ENCODE measurements at places on chromosomes 5 and 9. TPM values are rescaled to one million over a fixed set of nuclear protein-coding genes. Genes with fewer than 3 reads are reported as not detected.

GRCh38 chr9:569296-569695 is 272.2 kb upstream of the DMRT1 start:
- H3K27ac ChIP-seq = peak overlapping the region; percentile 41
- no peaks in the 10 kb centered on the region for H3K36me3 ChIP-seq
- H3K4me3 ChIP-seq = peak overlapping the region; percentile 13

DNA sequence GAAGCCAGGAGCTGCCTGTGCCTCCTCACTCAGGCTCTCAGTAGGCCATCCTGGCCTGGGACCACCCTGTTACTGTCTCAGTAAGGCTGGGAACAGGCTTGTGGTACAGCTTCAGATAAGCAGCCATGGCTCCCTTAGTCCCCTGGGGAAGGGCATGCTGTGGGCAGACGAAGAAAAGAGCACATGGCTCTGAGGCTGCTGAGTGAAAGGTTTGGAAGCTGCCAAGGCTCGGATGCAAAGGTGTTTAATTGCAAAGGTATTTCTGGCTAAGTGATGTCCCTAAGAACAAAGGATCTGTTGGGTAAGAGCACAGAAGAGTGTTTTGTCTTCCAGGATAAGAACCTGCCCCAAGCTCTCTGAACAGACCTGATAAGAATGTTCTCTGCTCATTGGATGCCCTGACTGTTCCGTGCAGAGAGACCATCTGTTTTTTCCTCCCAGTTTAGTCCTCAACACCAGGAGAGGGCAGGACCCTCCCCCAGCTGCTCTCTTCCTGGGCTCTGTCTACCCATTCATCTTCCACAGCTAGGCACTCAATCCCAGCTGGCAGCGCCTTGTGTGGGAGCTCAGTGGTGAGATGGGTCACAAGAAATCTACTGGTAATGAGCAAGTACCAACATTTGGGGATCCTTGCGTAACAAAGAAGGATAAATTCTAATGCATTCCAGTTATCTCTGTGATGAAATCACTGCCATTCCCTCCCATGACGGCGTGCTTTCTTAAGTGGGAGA is 17.7 kb downstream of the ANGPTL2 start:
- H3K4me1 ChIP-seq = peaks cover 5% of the 10 kb centered on the region
- H3K4me3 ChIP-seq = no peak overlapping the region
- DNase-seq = no peak
- no peaks in the 10 kb centered on the region for H3K27me3 ChIP-seq
- H3K27ac ChIP-seq = no peak overlapping the region

DNA sequence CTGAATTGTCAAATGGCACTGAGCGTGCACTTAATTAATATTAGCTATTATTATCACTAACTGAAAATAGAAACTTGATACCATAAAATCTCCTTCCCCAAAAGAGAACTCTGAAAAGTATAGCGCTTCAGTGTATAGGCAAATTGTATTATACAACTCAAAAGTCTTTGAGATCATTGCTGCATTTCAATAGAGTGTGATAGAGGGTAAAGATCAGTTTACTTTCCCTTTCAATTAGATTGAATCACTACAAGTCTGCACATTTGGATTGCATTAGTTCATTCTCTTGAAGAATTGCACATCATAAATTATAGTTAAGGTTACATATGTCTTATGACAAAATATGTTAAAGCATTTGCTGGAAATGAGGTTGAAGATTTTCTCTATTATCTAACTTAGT is 13.4 kb upstream of the GRIN3A start:
- no peak overlapping the region for H3K27ac ChIP-seq
- H3K27me3 ChIP-seq = no peaks in the 10 kb centered on the region
- H3K36me3 ChIP-seq = no peaks in the 10 kb centered on the region
- H3K4me1 ChIP-seq = no peaks in the 10 kb centered on the region

DNA sequence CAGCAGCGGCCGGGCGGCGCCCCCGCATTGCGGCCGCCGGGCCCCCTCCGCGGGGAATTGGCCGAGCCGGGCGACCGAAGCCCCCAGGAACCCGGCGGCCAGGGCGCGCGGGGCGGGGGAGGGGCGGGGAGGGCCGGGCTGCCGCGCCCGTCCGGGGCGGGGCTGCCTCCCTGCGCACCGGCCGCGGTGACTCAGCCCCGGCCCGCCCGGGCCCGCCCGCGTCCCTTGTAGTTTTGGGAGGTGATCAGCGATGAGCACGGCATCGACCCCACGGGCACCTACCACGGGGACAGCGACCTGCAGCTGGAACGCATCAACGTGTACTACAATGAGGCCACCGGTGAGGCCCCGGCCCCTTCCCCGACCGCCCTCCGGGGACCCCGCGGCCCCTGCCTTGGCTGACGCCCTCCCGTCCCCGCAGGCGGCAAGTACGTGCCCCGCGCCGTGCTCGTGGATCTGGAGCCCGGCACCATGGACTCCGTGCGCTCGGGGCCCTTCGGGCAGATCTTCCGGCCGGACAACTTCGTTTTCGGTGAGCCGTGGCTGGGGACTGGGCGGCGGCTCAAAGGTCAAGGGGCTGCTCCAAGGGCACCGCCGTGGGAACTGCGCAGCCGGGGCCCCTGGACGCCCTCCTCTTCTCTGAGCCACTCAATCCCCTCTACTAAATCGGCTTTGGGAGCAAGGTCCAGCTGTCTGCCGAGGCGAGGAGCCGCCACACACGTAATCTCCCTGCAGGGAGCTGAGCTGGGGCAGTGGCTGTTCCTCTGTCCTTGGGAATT is 592 bp downstream of the TUBB4B start:
- peak overlapping the region; percentile 83 for H3K27ac ChIP-seq
- peak; percentile 90 for DNase-seq
- H3K4me1 ChIP-seq = peaks cover 19% of the 10 kb centered on the region
- H3K27me3 ChIP-seq = no peaks in the 10 kb centered on the region
- peaks cover 2% of the 10 kb centered on the region for H3K36me3 ChIP-seq

- DNase-seq = no peak
- H3K27me3 ChIP-seq = no peaks in the 10 kb centered on the region
- H3K4me3 ChIP-seq = peak overlapping the region; percentile 99
- H3K4me1 ChIP-seq = no peaks in the 10 kb centered on the region
- H3K27ac ChIP-seq = peak overlapping the region; percentile 98
Measured at GRCh38 chr5:149549461-149550267, 1.6 kb downstream of the CSNK1A1 start.

DNA sequence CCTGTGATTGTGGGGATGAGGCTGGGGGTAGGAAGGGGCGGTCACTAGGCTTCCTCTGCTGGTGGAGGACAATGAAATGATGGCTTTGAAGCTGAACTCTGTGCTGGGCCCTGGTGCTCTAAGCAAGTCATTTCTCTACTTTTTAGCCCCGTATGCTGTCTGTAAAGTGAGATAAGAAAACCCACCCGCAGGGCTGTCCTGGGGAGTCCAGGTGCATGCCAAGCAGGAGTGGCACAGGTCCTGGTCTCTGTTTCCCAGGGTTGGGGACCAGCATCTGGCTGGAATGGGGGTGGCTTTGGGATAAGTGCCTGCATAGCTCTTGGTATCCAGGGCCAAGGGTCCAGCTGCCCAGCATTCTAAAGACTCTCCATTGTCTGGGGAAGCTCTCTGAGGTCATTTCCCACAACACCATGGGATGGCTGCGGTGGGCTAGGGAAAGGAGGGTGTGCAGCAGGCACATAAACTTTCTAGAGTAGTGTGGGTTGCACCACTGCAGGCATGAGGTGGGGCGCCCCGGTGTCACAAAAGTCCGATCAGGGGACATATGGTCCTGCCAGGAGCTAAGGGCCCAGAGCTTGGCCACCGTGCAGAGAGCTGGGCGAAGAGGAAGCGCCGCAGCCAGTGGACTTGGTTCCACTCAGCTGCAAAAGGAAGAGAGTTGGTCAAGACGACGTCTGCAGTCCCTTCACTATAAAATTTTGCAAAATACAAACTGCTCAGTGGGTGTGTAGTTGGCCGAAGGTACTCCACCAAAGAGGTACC is 25.6 kb upstream of the GTF3C5 start:
- H3K27me3 ChIP-seq = no peaks in the 10 kb centered on the region
- no peaks in the 10 kb centered on the region for H3K36me3 ChIP-seq
- H3K4me3 ChIP-seq = no peak overlapping the region
- H3K4me1 ChIP-seq = no peaks in the 10 kb centered on the region
- no peak for DNase-seq

DNA sequence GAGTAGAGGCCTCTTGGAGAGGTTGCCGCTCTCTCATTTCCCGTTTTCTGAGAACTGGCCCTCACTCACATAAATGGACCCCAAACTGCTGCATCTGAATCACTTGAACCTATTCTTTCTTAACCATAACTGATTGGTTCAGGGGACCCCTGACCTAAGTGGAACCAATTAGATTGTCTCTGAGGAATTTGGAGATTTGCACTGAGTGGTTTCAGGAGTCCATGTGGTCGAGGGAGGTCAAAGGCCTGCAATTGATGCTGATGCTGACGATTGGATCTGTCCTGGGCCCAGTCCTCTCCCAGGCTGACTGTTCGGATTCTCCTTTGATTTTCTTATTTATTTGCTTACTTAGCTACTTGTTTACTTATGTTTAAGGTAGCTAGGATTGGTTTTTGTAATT is 88.0 kb downstream of the PTCD2 start:
- H3K27ac ChIP-seq = no peak overlapping the region
- no peak overlapping the region for H3K4me3 ChIP-seq
- DNase-seq = no peak
- H3K27me3 ChIP-seq = no peaks in the 10 kb centered on the region
- no peaks in the 10 kb centered on the region for H3K36me3 ChIP-seq

DNA sequence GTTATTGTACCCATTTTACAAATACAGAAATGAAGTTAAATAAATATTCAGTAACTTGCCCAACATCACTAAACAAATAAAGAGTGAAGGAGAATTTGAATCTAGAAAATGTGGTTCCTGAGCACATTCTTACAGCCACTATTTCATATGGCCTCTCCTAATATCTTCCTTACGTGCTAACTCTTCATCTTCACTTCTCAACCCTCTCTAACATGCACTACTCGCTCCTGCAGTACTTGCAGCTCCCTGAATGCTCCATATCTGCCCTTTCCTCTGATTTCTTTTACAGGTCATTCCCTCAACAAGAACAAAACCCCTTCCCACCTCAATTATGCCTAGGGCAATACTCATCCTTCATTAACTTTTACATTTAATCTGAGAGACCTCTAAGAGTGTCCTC is 711.5 kb downstream of the CETN3 start:
- no peak overlapping the region for H3K4me3 ChIP-seq
- H3K36me3 ChIP-seq = no peaks in the 10 kb centered on the region
- H3K27me3 ChIP-seq = no peaks in the 10 kb centered on the region
- no peak for DNase-seq
- no peaks in the 10 kb centered on the region for H3K4me1 ChIP-seq
- no peak overlapping the region for H3K27ac ChIP-seq

The RNF208 gene
- total RNA-seq = 7.0 TPM

The KCNV2 gene
- not detected for total RNA-seq

The KCNIP1 gene
- total RNA-seq = 1.8 TPM

The MRPS30 gene
- total RNA-seq = 48.0 TPM

The PCDHGA11 gene
- total RNA-seq = 3.6 TPM

The ADAMTS16 gene
- total RNA-seq = 7.5 TPM

The PCDHGB7 gene
- total RNA-seq = 15.1 TPM

All from kidney (tissue), 22 donors.